ENCODE measurements at places on chromosomes 13 and 19. TPM values are rescaled to one million over a fixed set of nuclear protein-coding genes. Genes with fewer than 3 reads are reported as not detected.

The U2AF2 gene
- polyA plus RNA-seq = 85.3 TPM

The ATF5 gene
- polyA plus RNA-seq = 95.7 TPM

- H3K27me3 ChIP-seq = no peaks in the 10 kb centered on the region
- H3K36me3 ChIP-seq = no peaks in the 10 kb centered on the region
- H3K27ac ChIP-seq = no peak overlapping the region
- H3K4me1 ChIP-seq = no peaks in the 10 kb centered on the region
Observed at GRCh38 chr13:93867481-93867880, 612.0 kb downstream of the DCT start.

DNA sequence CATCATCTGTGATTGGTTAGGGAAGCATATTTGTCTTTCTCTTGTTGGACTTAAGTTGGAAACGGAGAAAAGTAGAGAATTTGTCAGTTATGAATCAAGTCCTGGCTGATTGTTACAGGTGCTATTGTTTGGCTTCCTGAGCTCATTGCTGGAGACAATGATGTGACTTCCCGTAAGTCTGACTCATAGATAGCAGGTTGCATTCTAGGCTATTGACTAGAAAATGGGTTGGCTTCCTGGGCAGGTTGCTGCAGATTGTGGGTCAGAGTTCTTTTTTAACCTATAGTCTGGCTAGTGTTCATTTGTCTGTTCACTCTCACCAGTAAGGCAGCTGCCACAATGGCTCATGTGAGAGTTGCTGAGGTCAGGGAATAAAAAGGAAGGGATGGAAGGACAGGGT lies 101.5 kb downstream of the CCNA1 start:
- H3K27ac ChIP-seq = no peak overlapping the region
- DNase-seq = no peak
- H3K36me3 ChIP-seq = no peaks in the 10 kb centered on the region
- H3K4me1 ChIP-seq = no peaks in the 10 kb centered on the region
- H3K4me3 ChIP-seq = no peak overlapping the region

DNA sequence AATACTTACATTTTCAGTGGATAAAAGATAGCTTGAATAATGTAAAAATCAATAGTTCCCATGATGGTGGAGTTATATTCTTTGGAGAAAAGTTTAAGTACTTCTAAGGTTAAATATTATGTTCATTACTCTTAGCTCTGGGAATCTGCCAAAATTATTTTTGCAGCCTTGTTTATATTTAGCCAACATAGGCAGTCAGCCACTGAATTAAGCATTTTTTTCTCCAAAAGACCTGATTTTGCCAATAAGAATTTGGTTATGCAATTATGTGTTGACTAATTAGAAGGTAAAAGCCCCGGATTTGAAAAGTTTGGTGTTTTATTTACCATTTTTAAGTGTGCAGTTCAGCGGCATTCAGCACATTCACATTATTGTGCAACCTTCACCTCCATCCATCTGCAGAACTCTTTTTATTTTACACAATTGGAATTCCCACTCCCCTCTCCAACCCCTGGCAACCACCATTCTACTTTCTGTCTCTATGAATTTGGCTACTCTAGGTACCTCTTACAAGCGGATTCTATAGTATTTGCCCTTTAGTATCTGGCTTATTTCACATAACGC lies 90.1 kb upstream of the C1QTNF9B start:
- no peaks in the 10 kb centered on the region for H3K36me3 ChIP-seq
- no peak overlapping the region for H3K27ac ChIP-seq
- no peak overlapping the region for H3K4me3 ChIP-seq

DNA sequence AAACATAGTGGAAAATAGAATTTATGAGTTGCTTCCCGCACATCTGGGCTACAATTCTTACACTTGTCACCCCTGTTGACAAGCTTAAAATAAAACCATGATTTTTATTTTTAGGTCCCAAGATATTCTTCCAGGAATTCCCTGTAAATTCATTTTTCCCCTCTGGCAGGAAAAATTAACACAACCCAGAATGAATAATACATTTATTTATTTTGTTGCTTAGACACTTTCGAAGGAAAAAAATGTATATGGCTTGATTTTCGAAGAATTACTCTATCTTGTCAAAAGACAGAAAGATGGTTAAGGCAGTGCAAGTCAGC lies 74.4 kb downstream of the LHFPL6 start:
- H3K36me3 ChIP-seq = no peaks in the 10 kb centered on the region
- peaks cover 35% of the 10 kb centered on the region for H3K4me1 ChIP-seq
- DNase-seq = no peak
- no peaks in the 10 kb centered on the region for H3K27me3 ChIP-seq
- no peak overlapping the region for H3K4me3 ChIP-seq

- DNase-seq = no peak
- no peak overlapping the region for H3K4me3 ChIP-seq
- H3K27me3 ChIP-seq = no peaks in the 10 kb centered on the region
- H3K27ac ChIP-seq = no peak overlapping the region
- H3K4me1 ChIP-seq = no peaks in the 10 kb centered on the region
- H3K36me3 ChIP-seq = no peaks in the 10 kb centered on the region
Observed at GRCh38 chr19:17351815-17352435, 14.6 kb downstream of the GTPBP3 start.

Data from adrenal gland (tissue), 19 donors.